ENCODE measurements at places on chromosomes 12 and 14.

- DNase-seq: no peak
Measured at GRCh38 chr12:7934091-7934888, 1.7 kb downstream of the SLC2A3 start.

GRCh38 chr14:94663965-94664704 is 51.9 kb downstream of the SERPINA3 start:
- no peak for DNase-seq

- no peak for DNase-seq
Measured at GRCh38 chr12:21823581-21823980, 49.1 kb upstream of the KCNJ8 start.

GRCh38 chr12:17579205-17580026 is 510.6 kb downstream of the RERGL start:
- DNase-seq: no peak

GRCh38 chr14:104149617-104150135 is 11.3 kb downstream of the KIF26A start:
- peak; percentile 7 for DNase-seq

GRCh38 chr14:71713016-71713415 is 219.2 kb upstream of the RGS6 start:
- DNase-seq: no peak

DNA sequence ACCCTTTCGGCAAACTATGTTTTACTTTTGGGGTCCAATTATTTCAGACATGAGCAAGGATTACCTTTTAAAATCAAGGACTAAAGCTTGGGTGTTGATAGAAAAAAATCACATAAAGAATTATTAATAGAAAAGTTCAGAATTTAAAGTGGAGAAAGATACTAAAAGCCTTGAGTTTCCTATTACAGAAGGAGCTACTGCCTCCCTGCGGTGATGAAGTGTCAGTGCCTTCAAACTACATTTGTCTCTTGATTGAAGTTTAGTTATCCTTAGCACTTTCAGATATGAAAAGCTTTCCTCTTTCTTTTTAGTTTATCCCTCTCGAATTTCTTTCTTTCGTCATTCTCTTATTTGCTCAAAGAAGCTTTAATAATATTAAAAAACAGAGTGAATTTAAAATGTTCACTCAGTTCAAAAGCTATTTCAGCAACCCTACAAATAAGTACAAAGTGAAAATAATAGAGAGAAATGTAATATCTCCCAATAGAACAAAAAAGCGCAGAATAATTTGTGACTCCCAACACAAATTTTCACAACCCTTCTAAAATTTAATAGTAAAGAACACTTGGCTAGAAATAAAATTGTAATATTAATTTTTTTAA is 87.6 kb downstream of the SEC23A start:
- peak; percentile 88 for DNase-seq

- DNase-seq: no peak
Measured at GRCh38 chr12:13503094-13503835, 306.7 kb downstream of the EMP1 start.

- no peak for DNase-seq
Measured at GRCh38 chr14:73237219-73237785, at the start of gene PAPLN. Gene PAPLN, plus strand, starts transcription at chr14:73237506. Its CDS starts 2,273 bp downstream, at chr14:73239779.

GRCh38 chr14:104734991-104735779 is 11.2 kb downstream of the ADSS1 start:
- no peak for DNase-seq

DNA sequence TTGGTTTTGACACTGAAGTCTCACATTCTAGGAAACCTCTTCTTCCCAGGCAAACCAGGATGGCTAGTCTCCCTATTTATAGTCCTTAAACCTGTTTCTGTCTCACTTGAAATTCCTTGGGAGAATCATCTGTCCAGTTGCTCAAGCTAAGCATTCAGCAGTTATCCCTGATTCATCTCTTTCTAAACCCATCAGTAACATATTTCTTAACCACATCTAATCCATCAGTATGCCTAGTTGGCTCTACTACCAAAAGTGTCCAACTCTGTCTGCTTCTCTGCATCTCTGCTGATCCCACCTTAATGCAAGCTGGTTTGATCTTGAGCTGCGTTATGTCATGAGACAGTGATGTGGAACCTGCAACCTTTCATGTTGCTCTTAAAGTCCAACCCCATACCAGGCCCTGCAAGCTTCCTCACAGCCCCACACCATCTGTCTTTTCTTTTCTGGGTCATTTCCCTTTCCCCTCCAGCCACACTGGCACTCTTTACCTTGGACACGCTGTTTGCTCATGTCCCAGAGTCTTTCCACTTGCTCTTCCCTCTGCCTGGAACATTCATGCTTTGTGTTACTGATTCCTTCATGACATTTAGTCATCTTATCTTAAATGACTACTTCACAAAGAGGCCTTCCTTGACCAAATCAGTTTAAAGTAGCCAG is 380.8 kb upstream of the RGS6 start:
- DNase-seq: no peak

DNA sequence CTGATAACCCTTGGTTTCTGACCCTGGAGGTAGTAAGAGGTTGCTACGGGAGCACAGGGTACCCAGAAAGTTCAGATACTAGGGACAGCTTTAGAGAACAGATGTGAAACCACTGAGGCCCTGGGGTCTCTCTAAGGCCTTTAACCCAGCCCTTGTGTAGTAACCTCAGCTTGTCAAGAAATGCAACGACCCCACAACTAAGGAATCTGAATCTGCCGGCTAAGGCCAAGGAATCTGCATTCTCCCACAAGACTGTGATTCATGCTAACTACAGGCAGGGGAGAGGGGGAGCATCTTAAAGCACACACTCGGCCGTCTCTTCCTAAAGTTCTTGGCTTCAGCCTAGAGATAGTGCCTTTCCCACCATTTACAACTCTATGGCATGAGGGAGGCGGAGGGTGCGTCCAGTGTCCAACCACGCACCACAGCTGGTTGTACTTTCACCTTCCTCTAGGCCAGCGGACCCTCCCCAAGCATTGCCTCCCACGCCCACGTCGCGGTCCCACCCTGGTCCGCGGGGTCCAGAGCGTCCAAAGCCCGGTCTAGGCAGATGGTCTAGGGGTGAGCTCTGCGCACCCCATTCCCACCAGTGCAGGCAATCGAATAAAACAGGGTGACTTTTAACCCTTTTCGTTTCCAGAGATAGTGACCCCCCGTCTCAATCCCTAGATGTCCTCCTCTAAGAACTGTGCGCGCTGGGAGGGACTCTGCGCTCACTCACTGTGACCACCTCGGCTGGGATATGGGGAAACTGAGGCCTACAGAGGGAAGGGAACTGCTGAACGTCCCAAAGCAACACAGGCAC is 735 bp upstream of the VASH1 start:
- no peak for DNase-seq

DNA sequence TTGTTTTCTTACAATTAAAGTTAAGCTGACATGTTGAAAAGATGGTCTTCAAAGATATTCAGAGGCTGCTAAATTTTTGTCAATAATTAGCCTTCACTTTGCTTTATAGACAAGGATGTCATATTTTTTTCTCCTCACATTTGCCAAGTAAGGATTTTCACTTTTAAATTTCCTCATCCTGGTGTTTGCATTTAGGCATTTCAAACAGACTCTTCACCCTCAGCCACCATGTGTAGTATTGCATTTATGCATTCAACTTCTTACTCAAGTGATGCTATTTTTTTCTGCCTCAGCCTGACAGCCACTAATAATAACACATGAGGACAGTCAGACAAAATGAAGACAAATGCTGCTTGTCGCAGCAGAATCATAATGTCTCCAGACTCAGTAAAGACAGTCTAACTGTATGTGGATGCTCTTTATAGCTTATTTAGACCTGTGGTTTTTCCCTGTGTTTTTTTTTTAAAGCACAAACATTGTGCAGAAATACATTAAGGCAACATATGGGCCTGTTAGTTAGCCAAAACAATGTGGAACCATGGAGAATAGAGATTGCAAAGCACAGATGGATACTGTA is 481.5 kb downstream of the NPAS3 start:
- DNase-seq: peak; percentile 8

GRCh38 chr12:54765652-54766051 is 88.7 kb upstream of the MUCL1 start:
- no peak for DNase-seq

- DNase-seq: no peak
Measured at GRCh38 chr14:94540031-94540794, 21.0 kb upstream of the SERPINA4 start.

DNA sequence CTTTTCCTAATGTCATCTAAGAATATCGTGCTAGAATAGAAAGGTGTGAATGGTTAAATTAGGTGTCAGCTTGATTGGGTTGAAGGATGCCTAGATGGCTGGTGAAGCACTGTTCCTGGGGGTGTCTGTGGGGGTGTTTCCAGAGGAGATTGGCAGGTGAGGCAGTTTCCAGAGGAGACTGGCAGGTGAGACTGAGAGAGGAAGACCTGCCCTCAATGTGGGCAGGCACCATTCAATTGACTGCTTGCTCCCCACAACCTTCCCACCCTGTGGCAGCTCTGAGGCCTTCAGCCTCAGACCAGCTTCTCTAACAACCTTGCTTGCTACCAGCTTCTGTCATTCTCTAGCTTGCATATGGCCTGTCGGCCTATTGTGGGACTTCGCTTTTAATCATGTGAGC is 9.2 kb downstream of the RNASE9 start:
- no peak for DNase-seq

DNA sequence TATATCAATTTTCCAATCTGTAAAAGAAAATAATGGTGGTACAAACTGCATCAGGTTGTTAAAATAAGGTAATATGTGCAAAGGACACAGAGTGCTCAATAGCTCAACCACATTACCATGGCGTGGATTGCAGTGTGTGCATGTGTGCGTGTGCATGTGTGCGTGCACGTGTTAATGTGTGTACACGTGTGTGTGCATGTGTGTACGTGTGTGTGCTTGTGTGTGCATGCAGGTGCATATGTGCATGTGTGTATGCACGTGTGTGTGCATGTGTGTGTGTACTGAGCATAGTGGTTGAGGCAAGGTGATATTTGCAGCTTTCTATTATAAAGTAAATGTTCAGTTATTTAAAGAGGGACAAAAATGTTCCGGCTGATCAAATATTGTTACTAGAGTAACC is 115.6 kb downstream of the NT5DC3 start:
- no peak for DNase-seq

GRCh38 chr12:75713434-75713833 is 202.0 kb upstream of the KRR1 start:
- DNase-seq: no peak

DNA sequence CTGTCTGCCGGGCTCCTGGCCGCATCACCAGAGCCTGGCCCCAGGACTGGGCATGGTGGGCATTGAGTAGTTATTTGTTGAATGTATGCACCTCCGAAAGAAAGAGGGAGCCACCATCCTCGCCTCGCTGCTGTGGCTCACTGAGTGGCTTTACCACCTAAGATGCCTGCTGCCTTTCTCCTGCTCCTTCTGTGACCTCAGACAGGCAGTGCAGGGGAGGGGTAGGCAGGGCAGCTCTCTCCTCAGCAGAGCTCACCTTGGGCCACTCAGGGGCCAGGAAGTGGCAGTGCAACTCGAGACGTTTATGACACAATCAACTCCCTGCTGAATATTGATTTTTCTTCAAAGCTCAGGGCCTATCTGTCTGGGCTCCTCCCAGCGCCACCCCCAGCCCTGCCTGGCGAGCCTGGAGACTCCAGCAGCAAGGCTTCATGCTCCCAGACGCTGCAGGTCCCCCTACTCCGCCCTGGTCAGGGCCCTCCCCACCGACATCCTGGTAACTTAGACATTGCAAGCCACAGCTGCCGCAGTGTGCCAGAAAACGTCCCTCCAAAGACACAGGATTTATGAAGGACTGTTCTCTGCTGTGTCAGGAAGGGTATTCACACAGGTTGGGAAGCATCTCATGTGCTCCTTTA is 84.3 kb upstream of the DIO3 start:
- no peak for DNase-seq

- no peak for DNase-seq
Measured at GRCh38 chr12:6444704-6445688, at the start of gene CD27. Gene CD27, plus strand, starts transcription at chr12:6444955. Its CDS starts 141 bp downstream, at chr12:6445096.

DNA sequence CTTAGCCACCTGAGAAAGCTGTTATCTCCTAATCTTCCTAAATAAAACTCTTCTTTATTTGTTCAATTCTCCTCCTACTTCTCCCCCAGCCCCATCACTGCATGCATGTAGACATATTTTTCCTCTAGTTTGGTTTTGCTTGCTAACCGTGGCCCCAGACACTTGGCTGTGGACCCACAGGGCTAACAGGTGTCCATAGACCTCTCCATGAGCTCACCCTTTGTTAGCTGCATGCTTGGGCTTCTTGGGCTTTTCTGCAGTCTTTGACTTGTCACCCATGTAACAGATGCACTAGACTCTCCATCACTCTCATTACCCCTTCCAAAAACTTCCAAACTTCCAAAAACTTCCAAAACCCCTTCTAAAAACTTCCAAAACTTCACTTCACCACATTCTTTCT is 59.2 kb upstream of the PLEKHA5 start:
- no peak for DNase-seq

DNA sequence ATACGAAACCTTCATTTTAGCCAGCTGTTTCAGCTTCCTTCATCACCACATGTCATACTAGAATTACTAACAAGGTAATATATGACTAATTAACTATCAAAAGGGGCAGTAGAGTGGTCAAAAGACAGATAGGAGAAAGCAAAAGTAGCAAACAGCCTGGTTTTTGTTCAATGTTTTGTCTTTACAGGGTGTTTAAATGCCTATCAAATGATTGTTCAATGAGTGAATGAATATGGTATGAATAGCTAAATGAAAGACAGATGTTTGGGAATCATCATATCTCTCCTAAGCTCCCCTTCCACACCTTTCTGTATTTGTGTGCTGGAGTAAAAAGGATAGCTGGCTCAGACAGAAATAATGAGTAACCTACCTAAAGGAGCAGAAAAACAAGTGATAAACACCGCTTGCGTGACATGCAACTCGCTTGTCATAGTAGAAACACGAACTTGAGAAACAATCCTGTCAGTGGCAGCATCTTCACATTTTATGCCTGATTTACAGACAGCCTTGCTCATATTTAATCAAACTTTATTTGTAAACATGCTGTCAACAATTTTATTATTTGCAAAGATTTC is 34.2 kb downstream of the ABCC9 start:
- DNase-seq: no peak

DNA sequence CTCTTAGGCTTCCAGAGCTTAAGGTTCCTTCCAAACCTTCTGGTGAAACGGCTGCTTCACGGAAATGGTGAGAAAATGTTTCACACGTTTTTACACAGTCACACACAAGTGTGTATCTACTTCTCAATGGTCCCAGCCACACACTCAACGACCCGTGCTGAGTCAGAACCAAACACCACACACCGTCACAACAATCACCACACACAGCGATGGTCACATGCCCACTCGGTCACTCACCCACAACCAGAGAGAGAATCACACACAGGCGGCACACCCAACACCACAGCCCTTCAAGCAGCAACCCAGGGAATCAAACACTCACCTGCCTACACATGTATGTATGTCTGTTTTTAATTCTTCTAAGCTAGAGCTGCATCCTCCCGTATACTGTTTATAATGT is 12.6 kb upstream of the PLEKHD1 start:
- no peak for DNase-seq

DNA sequence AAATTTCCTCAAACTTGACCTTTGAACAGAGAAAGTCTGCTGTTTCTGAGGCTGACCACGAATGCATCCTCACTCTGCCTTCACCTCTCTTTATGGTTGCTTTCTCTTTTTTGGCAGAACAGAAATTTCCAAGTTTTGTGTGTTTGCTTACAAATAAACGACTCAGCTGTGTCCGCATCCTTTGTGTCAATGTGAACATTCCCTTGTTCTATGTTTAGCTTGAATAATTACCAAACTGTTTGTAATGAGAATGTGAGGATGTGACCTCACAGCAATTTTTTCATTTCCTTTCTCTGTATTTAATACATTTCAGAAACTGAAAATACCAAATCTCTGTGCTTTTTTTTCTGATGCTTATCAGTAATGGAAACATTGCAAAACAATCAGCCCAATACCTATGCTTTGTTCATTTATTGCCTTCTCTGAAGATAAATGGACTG is 410.9 kb downstream of the EGLN3 start:
- peak; percentile 37 for DNase-seq

- no peak for DNase-seq
Measured at GRCh38 chr12:116434155-116435011, 124.8 kb upstream of the MAP1LC3B2 start.
